Transverse colon (tissue), 4 donors: ENCODE measurements at places on chromosomes 5 and 9.

- no peak for DNase-seq
These were observed 46.1 kb upstream of the CER1 start for GRCh38 chr9:14768405-14769229.

- no peak for DNase-seq
These were observed 33.3 kb downstream of the MORN5 start for GRCh38 chr9:122192914-122193525.

DNA sequence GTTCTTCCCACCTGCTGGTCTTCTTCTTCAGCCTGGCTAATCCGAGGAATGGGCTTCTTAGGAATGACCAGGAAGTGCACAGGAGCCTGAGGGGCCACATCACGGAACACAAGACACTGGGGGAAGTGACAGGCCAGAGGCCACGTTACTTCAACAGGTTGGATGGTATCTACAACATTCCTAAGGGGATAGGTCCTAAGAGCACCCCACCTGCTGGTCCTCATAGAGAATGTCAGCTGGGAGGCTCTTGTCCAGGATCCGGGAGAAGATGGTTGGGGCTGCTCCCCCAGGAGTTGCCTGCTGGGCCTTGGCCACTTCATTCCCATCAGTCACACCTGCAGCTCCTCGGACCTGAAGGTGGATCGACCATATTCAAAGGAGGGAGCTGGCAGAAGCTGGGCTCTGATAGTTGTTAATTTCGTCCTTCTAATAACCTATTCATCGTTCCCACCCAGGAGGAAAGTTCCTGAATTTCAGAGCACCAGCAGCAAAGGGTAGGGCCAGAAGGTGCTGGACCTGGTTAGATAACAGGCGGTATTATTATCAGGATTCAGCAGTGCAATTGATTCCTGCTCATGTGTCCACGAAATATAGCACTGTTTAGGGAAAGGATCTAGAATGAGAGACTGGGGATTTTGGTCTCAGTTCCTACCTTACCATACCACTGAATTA is 1.3 kb downstream of the HINT2 start:
- DNase-seq, result no peak

DNA sequence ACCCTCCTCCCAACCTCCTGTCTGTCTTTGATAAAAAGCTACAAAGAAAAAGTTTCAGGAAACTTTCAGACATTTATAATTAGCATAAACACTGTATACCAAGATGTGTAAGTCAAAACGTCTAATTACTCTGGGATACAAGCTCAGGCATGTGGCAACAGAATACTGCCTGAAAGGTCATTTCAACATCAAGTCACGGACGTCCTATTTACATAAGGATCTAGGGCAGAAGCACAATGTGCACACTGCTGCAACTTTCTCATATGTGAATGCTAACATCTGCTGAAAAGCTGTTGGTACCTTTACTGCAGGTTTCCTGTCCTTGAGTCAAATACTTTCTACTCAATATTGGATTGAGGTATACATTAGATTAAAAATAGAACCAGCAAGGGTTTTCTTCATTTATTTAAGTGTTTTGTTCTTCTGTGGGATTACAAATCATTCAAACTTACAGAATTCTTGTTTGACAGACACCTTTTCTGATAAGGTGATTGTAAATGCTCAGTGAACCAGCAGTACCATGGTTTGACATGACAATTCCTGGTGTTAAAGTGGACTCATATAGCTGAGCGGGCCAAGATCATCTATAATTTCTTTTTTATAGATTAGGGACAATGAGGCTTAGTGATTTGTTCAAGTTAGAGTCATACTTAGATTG is 36.8 kb downstream of the ELL2 start:
- no peak for DNase-seq

GRCh38 chr5:57324181-57324580 is 150.3 kb downstream of the GPBP1 start:
- no peak for DNase-seq

DNA sequence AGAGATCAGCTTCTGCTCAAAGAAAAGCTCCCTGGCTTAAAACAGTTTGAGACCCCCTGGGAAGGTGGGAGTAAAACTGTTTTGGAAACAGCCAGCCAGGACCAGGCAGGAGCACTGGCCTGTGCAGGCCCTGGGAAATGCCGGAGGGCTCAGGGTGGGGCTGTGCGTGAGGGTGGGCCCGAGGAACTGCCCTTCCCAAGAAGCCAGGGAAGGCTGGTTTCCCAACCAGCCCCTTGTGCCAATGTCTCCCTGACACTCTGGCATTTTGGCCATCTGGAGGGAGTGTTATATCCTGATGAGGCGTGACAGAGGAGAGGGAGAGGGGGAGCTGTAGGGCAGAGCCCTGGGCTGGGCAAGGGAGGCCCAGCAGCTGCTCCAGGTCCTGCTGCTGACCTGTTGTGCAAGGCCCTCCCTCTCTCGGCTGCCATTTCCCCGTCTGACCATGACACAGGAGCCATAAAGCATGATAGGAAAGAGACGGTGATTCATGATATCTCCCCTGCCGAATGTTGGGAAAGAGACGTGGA is 16.1 kb downstream of the OLFML2A start:
- no peak for DNase-seq

GRCh38 chr5:42811591-42812446 is at the start of gene SELENOP:
SELENOP (minus strand) TSS chr5:42811892; CDS start chr5:42808353, 3,539 bp downstream.
- peak; percentile 73 for DNase-seq

DNA sequence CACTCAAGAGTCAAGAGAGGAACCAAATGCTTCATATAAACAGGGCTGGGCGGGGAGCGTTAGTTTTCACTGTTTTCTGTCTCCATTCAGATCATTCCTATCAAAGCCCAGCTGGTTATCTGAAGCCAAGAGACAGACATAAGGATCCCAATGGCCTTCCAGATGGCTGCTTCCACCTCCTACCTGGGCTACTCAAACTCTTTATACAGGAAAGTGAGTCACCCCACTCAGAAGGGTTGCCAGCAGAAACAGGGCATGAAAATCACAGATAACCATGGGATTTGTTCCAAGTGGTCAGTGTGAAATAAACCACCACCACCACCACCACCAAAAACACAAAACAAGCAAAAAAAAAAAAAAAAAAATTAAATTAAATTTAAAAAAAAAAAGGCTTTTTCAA is 5.5 kb downstream of the PRSS3 start:
- no peak for DNase-seq

DNA sequence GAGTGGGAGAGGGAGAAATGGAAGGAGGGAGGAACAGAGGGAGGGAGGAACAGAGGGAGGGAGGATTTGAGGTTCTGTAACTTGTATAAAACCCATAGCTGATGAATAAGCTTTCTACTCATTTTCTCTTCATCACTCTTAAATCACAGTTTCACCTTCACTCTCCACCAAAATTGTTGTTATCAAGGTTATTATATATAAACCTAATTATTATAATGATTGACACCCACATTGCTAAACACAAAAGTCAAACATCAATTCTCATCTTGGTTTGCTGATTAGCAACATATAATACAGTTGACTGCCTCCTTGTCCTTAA is 229.0 kb upstream of the PAPPA start:
- no peak for DNase-seq
